Activated CD8-positive, alpha-beta memory T cell treated with anti-CD3 and anti-CD28 coated beads for 24 hours (primary cell): ENCODE measurements at places on chromosomes 12 and 14.

DNA sequence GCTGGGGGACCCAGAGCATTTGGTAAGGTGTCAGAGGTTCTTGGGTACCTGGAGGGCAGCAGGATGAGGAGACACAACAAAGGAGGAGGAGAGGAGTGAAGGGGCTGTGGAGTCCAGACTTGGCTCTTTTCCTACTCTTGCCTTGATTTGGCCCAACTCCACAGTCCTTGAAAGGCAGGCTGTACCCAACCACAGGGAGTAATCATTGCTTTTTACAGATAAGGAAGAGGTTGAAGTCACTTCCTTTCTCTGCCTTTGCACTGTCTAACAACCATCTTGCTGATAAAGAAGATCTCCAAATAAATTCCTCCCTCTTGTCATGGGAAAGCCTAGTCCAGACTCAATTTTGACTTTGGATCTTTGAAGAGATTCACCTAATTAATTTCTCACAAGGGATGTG is 226.8 kb upstream of the HMGA2 start:
- no peak for DNase-seq

- DNase-seq: no peak
Measured at GRCh38 chr14:30648471-30648870, 26.4 kb downstream of the SCFD1 start.

DNA sequence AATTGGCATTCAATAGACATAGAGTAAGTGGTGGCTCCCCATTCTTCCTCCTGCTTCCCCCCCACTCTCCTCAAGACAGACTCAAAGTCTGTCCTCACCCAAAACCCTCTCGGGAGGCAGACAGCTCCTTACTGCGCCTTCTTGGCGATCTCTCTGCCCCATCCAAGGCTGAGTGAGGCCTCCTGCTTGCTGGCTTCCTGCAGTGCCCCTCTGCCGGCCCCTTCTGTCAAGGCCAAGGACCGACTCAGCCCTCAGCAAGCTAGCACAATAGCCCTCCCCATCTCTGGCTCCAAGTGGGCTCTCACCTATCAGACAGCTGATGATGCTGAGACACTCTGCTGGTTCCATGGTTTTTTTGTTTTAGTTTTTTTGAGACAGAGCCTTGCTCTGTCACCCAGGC is 62.5 kb upstream of the DLK1 start:
- no peak for DNase-seq

- no peak for DNase-seq
Measured at GRCh38 chr12:49872381-49872780, 29.5 kb upstream of the BCDIN3D start.

DNA sequence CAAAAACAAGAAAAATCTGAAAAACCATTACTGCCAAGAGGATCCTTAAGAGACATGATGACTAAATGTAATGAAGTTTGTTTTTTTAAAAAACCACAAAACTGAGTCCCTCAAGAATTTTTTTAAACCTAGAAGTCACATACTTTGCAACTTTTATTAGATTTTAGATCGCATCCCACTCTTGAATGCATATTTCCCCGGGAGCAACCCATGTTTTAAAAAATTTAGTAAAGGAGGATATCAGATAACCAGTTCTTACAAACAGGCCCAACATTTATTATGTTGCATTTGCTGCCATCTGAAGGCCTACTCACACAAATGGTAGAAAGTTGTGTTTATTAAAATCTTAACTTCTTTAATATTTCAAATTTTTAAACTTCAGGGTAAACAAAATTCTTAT is 44.3 kb upstream of the CCT2 start:
- DNase-seq: no peak

- DNase-seq: no peak
Measured at GRCh38 chr14:99937475-99938244, 127.6 kb upstream of the EVL start.
